Activated CD8-positive, alpha-beta memory T cell treated with anti-CD3 and anti-CD28 coated beads for 1 hour (primary cell): ENCODE measurements at places on chromosomes 16 and 17.

GRCh38 chr17:75645501-75645888, 12.3 kb downstream of the SMIM5 start:
- no peak for DNase-seq

DNA sequence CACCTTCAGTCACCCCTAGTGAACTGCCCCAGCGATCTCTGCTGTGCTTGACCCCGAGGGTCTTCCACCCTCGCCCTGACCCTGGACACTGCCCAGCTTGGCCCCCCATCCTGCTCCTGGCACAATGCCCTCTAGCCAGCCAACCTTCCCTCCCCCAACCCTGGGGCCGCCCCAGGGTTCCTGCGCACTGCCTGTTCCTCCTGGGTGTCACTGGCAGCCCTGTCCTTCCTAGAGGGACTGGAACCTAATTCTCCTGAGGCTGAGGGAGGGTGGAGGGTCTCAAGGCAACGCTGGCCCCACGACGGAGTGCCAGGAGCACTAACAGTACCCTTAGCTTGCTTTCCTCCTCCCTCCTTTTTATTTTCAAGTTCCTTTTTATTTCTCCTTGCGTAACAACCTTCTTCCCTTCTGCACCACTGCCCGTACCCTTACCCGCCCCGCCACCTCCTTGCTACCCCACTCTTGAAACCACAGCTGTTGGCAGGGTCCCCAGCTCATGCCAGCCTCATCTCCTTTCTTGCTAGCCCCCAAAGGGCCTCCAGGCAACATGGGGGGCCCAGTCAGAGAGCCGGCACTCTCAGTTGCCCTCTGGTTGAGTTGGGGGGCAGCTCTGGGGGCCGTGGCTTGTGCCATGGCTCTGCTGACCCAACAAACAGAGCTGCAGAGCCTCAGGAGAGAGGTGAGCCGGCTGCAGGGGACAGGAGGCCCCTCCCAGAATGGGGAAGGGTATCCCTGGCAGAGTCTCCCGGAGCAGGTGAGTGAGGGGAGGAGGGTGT, at the start of gene TNFSF13:
Gene TNFSF13 (plus strand): TSS at position 207 of the 776 bp plus-strand sequence. CDS start 290 bp downstream, at position 497.
- no peak for DNase-seq

DNA sequence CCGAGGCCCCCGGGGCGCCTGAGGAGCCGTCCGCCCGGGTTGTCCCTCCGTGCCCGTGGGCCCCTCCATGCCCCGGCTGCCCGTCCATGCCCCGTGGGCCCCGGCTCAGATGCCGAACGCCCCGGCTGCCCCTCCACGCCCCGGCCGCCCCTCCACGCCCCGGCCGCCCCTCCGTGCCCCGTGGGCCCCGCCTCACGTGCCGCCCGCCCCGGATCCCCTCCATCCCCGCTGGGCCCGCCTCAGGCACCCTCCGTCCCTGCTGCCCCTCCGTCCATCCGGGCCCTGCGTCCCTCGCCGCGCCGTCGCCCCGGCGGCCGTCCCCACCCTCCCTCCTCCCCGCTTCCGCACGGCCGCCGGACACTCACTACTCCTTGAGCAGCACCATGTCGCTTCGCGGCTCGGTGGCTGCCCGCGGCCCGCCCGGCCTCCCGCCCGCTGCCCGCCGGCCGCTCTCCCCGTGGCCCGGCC, 382 bp downstream of the PITPNA start:
- no peak for DNase-seq

- no peak for DNase-seq
These were observed 3.6 kb upstream of the HIC1 start for GRCh38 chr17:2051061-2051932.

- DNase-seq = no peak
These were observed 647 bp downstream of the FBXL20 start for GRCh38 chr17:39400547-39401411.

- DNase-seq = no peak
These were observed 12.2 kb downstream of the USB1 start for GRCh38 chr16:58013201-58013956.

- no peak for DNase-seq
These were observed 124.9 kb downstream of the MRTFB start for GRCh38 chr16:14196011-14196410.

DNA sequence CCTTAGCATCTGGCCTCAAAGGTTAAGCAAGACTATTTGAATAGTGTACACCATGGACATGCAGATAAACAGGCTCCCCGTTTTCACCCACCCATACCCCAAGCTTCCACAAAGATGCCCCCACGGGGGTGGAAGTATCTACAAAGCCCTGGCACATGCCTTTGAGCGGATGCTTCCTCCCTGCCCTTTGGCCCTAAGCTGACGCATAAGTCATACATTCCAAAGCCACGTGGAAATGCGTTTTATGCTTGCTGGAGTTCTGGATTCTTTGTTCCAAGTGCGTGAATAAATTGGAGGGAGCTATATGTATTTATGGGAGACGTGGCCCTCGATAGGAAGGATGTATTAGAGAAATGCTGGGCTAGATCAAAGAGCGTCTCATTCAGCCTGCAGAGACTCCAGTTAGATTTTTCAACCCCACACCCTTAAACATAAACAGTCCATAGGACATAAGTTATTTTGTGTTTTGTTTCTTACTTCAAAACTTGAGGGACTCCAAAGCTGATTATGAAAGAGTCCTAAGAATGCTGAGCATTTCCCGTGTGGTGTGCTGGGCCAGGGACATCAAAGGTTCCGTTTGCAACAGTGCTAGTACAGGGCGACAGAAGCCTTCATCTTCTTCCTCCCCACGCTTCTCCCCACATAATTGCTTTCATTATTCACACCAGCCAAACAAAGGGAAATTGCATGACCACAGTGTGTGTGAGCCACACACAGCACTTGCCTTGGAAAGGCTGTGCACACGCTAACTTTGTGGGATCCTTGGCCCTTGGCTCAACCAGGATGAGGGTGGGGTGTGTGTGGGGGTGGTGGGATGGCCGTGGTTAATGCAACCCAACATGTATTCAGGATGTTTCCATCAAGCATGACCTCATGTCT, 73.6 kb downstream of the WIPI1 start:
- no peak for DNase-seq

DNA sequence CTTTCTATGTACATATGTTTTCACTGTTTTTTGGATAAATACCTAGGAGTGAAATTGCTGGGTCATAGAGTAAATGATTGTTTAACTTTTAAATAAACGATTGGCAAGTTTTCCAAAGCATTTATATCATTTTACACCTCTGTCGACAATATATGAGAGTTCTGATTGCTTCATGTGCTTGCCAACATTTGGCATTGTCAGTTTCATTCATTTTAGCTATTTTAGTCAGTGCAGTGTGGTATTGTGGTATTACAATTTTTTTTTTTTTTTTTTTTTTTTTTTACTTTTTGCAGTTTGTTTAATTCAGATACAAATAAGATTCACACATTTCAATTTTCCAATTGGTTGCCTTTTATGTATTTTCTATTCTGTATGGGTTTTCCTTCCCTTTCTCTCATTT, 26.0 kb downstream of the TADA2A start:
- no peak for DNase-seq

DNA sequence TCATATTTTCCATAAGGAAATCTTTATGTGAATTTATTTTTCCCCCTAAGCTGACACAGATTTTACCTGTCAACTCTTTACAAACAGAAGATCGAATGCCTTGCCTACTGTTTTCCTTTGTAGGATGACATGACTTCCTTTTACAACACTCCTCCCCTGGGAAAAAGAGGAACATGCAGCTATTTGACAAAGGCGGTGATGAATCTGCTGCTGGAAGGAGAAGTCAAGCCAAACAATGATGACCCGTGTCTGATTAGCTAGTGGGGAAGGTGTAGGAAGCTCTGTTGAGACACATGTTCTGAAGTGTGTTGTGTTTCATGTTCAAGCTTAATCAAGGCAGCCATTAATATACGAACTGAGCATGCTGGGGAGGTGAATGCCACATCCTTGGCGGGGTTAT, 238.0 kb downstream of the PHKB start:
- no peak for DNase-seq

DNA sequence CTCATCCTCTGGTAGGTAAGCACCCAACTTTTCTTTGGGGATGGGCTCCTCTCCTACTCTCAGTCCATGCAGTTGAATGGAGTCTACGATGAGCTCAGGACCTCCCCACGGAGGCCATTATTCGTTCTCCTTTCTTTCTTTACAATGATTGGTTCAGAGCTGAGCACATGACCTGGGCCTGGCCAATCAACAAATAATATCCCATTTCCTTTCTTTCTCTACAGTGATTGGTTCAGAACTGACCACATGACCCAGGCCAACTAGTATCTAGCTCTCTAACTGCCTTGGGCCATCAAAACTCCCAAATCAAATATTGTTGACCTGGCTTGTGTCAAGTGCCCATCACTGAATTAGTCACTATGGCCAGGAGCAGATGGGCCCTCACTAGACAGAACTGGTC, 129.2 kb downstream of the USP31 start:
- no peak for DNase-seq

- DNase-seq = no peak
These were observed 5.2 kb downstream of the SNX20 start for GRCh38 chr16:50675686-50676610.

DNA sequence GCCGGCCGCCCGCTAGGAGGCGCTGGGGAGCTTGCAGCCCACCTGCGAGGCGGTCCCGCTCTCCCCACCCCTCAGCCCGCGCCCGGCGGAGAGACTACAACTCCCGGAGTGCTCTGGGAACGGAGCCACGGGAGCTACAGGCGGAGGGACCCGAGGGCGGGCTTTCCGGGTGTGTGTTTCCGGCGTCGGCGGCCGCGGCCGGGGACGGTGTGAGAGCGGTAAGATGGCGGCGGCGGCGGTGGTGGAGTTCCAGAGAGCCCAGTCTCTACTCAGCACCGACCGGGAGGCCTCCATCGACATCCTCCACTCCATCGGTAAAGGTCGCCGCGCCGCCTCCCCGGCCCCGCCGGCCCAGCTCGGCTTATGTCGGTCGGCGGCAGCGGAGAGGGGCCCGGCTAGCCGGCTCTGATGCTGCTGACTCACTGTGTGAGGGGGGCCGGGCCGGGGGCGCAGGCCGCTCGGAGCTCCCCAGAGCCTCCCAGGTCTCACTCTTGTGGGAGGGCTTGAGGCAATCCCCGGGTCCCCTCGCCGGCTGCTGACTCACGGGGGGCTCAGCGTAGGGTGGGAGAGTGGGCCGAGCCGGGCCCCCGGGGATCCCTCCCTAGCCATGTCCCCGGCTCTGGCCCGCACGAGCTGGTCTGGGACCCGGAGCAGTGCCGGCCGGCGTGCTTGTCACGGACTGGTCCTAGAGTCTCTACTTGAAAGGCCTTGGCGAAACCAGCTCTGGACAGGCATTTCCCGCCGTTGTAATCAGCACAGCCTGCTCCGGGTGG, at the start of gene PSMD11:
Gene PSMD11 (plus strand): TSS at position 210 of the 773 bp plus-strand sequence. CDS start 14 bp downstream, at position 224.
- DNase-seq = peak; percentile 95

- DNase-seq = no peak
These were observed 29.0 kb downstream of the KATNB1 start for GRCh38 chr16:57764341-57765159.

DNA sequence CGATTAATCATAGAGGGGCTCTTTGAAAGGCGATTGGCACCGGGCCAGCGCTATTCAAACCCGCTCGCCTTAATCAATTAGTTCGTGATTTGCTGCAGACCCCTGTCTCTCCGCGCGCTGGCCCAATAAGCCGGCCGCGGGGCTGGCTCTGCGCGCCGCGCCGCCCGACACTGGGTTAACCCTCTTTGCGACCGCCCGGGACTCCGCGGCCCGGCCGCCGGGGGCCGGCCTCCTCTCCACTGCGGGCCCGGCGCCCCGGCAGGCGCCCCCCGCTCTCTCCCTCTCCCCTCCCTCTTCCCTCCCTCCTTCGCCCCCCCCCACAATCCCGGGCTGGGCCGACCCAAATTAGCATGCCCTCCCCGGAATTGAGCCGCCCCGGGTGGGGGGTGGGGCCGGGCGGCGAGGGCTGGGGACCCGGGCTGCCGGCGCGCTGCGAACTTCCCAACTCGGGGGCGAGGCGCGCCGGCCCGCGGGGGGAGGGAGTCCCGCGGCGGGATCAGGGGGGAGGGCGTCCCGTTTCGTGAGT, 428 bp upstream of the SALL1 start:
- no peak for DNase-seq

- DNase-seq = no peak
These were observed 6.0 kb upstream of the TNFRSF13B start for GRCh38 chr17:16977932-16978331.

DNA sequence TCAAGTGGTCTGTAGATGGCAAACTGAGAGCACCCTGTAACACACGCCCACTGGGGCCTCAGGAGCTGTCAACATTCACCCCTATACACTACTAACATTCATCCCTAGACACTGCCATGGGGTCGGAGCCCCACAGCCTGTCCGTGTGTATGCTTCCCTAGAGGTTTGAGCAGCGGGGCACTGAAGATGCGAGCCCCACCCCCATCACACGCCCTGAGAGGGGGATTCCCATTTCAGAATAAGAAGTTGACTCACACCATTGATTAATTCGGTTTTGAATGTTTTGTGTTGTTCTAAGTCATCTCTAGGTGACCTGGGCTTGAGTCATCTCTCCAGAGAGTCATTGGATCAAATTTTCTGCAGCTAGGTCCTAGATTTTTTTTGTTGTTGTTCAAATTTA, 37.3 kb upstream of the MMD start:
- DNase-seq = no peak

DNA sequence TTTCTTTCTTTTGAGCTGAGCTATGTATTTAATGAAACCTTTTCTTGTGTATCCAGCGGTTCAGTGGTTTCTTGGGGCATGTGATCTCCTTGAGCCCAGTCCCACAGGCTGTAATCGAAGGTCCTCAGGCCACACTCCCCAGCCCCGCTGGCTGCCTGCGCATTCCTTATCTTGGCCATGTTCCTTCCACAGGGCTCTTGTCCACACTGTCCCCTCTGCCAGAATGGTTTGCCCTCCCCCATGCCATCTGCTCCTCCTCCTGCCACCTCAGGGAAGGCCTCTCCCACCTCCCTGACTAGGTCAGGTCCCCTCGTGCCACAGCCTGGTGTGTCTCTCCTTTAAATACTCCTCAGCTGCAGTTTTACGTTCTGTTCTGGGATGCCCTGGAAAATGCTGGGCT, 12.1 kb upstream of the NLRC5 start:
- DNase-seq = no peak

DNA sequence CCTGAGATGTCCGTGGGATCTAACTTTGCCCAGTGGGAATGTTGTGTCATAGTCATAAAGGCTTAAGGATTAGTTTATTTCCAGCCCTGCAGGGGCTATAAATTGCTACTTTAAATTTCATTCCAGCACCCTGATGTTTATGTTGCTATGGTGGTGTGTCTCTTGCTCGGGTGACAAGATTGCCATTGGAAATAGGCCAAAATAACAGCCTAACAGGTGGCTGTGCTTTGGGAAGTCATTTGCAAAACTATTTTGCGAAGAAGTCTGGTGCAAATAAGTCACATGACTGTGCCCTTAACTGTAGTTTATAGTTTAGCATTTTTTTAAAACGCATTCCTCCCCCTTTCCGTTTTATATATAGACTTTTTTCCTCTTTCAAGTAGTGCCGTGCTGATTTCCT, 23.1 kb downstream of the PITPNC1 start:
- DNase-seq = no peak

GRCh38 chr16:85227946-85228862, 115.9 kb upstream of the CIBAR2 start:
- DNase-seq = no peak
